Activated CD4-positive, CD25-positive, alpha-beta regulatory T cell treated with anti-CD3 and anti-CD28 coated beads, Interleukin-2, amount 50 U/mL, for 24 hours (primary cell): ENCODE measurements at places on chromosomes 3 and 15.
A peak's percentile ranks its signal among the peaks of the same experiment; 100 is the strongest.

- ATAC-seq: no peak
These were observed 20.6 kb upstream of the RBM5 start for GRCh38 chr3:50068134-50068533.

- no peak for ATAC-seq
These were observed 90.9 kb downstream of the STAG1 start for GRCh38 chr3:136661282-136661681.

- ATAC-seq: no peak
These were observed 19.8 kb upstream of the ARNT2 start for GRCh38 chr15:80384432-80384831.

DNA sequence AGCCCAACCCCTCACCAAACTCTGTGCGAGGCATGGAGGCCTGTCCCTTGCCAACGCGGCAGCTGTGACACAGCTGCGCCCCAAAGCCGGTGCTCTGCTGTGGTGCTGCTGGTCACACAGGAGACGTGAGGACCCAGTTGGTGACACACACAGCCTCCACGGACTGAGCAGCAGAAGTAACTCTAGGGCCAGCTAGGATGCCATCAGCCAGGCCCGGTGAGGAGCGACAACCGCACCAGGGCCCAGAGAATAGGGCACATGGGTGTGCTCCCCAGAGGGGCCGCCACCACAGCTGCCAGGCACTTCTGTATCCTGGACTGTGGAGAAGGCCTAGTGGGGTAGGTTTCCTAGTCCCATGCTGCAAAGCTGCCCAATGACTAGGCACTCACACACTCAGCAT lies 10.7 kb downstream of the ZXDC start:
- ATAC-seq: no peak

DNA sequence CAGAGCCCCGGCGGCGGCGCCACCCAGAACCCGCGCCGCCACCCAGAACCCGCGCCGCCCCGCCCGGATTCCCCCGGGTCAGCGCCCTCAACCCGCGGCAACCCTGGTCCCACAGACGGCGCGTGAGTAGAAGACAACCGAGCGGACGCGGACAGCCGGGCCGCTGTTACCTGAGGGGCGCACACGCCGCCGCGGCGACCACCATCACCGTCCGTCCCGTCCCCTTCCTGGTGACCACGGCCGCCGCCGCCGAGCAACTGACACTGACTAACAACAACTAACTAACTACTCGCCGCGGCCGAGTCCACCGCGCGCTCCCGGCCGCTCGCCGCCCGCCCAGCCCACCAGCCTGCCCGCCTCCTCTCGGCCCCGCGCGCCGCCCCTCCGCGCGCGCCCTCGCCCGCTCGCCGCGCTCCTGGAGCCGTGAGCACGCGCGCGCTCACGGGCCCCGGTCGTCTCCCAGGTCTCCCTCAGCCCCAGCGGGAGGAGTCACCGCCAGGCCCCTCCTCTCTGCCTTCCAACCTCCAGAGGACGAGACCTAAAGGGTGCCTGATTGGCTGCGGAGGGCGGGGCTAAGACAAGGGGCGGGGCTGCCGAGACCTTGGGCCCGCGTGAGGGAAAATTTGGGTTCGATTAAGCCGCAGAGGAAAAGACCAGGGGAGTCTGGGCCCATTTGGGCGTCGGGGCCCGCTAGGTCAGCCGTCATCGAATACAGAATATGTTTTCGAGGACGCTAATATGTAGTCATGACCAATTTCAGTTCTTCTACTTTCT lies at the start of gene PEAK1:
PEAK1 (minus strand) TSS at position 269 of the 774 bp plus-strand sequence. CDS start 238,178 bp downstream, outside the sequence.
- peak; percentile 98 for ATAC-seq

DNA sequence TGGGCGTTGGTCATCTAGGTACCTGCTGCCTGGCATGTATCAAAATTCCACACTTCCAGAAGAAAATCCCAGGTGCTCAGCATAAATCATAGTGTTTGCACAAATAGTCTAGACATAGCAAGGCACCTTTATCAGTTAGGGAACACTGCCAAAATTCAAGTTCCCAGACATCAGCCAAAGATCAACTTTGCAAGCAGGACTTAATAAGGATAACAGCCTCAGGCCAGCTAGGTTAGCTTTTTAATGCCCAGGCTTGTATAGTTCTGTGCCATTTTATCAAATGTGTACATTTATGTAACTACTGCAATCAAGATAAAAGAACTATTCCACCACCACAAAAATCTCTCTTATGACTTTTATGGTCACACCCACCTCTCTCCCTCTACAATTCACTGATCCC lies 30.7 kb downstream of the DZIP3 start:
- ATAC-seq: no peak

- no peak for ATAC-seq
These were observed 49.3 kb upstream of the TRPM1 start for GRCh38 chr15:31150732-31151231.

DNA sequence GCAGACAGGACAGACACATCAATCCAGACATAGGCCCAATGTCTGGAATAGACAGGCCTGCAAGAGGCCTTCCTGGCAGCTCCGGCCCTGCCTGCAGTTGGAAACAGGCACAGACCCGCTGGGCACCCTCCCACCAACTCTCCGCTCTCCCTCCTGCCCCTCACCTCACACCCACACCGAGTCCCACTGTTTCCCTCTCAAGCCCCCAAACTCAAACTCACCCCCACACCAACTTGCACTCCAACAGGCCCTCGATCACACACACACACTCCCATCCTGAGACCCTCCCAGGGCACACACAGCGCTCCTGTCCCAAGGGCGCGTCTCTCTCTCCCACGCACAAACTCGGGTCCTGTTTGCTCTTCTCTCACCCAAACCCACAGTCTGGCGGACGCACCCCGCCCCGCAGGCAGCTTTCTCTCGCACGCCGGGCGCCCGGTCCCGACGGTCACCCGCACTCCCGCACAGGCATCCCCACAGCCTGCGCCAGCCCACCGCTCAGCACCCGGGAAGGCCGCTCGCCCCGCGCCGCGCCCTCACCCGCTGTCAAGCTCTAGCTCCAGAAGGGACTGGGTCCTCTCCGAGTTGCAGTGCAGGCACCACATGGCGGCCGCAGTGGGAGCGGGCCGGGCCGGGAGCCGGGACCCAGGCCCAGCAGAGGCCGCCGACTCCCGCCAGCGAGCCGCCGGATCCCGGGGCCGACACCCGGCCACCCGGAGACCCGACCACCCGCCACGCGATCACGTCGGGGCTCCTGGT lies 106.2 kb downstream of the IQSEC1 start:
- ATAC-seq: peak; percentile 23

DNA sequence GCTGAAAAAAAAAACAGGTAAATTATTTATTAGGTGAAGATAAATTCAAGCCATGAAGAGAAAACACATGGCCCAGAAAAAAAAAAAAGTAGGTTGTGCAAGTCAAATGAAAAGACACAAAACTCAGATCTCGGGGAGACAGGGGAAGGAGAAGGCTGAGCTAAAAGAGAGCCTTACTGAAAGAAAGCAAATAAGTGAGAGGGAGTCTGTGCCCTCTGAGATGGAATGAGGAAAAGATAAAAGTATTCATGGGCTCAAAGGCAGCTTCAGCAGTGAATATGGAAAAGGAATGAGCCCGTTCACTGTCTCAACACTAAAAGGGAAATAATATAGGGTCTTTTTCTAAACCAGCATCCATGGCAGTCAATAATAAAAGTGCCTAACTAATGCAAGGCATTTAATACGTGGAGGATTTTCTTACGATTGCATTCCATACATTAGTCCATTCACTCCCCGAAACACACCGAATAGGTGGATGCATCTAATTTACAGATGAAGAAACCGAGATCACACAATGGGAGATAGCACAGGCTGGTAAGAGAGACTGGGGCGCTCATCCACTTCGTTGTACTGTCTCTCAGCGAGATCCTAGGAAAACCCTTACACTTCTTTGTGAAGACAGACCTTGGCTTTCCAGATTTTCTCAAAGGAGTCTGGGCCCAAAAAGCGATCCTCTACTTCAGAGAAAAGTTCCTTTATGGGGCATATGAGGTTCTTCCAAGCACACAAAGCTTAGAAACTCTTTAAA lies 1.1 kb downstream of the TFDP2 start:
- no peak for ATAC-seq

GRCh38 chr3:78812166-78812565 lies 955.6 kb downstream of the ROBO1 start:
- no peak for ATAC-seq

DNA sequence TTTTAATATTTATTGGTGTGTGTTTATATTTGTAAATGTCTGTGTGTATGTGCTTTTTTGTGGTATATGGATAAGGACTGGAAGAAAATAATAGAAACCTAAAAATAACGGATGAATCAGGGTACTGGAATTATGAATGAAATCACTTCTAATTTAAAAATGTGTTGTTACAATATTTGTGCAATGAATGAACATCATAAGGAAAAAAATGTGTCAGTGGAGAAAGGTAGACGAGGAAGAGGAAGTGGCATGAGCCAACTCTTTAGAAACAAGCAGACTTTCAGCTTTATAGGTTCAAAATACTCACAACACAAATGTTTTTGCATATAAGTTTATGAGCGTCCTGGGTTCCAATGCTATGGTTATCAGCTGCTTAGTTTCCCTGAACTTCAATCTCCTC lies 59.4 kb downstream of the SOX2 start:
- ATAC-seq: no peak

DNA sequence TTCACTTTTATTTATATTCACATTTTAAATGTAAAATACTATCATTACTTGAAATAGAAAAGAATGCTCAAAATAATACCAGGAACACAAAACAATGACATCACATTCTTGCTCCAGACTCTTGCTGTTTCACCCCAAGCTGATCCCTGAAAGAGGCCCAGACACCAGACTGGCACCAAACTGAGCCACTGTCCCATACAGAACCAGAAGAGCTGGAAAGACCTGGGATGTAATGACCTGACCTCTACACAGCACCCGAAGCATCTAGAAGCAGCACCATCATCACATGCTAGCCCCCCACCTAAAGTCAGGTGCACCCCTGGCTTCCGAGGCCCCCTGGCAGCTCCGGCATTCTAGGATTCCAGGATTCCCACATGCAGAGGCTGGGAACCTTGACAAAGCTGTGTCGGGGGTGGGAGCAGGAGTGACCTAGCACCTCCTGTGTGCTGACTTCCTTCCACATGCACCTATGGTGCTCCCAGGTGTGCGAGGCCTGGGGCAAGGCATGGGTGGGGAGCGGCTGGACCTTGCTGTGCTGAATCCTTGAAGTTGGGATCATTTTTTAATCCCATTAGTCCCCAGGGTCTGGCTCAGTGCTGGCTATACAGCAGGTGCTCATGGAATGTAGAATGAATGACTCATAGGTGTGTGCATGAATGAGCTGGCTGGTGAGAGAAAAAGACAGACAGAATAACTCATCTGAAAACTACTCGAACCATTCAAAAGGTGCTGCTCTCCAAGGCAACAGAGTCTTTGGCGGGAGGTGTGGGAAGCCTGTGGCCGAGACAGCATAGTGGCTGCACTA lies 144.7 kb upstream of the IQSEC1 start:
- ATAC-seq: no peak
